ENCODE measurements at places on chromosomes 16 and 17.

GRCh38 chr16:17324451-17324850, 146.3 kb downstream of the XYLT1 start:
- DNase-seq = no peak

GRCh38 chr17:37259030-37259735, 116.6 kb upstream of the C17orf78 start:
- DNase-seq = no peak

DNA sequence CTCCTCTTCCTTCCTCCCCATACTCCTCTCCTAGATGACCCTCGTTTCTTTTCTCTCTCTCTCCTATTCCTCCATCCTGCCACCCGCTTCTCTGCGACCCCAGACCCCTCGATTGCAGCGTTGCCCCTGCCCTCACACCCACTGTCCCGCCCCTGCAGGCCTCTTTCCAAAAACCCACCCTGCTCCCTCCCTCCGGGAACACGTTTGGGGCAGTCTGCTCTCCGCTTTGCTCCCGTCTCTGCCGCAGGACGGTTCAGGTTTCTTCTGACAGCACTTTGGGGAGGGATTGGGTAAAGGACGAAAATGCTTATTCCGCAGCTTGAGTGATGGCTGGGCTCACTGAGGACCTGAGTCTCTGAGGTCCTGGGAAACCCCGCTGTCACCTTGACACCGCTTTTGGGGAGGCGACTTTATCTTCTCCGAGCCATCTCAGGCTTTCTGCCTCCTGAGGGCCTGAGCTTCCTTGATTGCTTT, 690 bp downstream of the NDE1 start:
- DNase-seq = peak; percentile 37

DNA sequence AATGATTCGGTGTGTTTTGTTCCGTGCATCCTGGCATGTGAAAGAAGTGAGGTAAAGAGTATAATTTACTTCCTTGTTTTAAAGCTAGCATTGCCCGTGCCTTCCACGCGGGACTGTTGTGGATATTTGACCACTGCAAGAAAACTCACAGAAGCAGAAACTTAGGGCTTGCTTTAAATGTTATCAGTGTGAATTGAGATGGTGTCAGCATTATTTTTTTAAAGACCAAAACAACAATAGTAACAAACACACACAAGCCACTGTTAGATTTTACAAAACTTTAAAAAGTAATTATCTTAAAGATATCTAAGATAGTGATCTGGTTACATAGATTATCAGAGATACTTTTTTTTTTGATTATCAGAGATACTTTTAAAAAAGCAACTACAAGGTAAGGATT, 47.4 kb downstream of the WWOX start:
- DNase-seq = no peak

All from effector memory CD8-positive, alpha-beta T cell (primary cell).